Stimulated activated CD4-positive, alpha-beta T cell treated with anti-CD3 and anti-CD28 coated beads, Interleukin-4, amount 100 ng/mL, for 24 hours (primary cell): ENCODE measurements at places on chromosomes 5 and 9.

DNA sequence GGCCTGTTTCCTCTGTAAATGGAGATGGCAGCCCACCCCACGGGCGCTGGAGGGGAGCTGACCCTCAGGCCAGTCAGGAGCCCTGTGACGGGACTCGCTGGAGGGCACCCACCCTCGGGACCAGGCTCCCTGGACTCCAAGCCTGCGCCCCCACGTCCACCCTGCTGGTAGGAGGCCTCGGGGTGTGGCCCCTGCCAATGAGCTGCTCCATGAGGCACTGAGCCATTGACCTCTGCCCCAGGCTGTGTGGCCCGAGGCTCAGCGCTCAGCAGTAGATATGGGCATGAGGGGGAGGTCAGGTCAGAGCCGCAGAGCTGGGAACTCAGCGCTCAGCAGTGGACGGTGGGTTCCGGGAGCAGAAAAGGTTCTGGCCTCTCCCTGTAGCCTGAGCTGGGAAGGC lies 52.3 kb upstream of the EGFL7 start:
- DNase-seq: no peak

DNA sequence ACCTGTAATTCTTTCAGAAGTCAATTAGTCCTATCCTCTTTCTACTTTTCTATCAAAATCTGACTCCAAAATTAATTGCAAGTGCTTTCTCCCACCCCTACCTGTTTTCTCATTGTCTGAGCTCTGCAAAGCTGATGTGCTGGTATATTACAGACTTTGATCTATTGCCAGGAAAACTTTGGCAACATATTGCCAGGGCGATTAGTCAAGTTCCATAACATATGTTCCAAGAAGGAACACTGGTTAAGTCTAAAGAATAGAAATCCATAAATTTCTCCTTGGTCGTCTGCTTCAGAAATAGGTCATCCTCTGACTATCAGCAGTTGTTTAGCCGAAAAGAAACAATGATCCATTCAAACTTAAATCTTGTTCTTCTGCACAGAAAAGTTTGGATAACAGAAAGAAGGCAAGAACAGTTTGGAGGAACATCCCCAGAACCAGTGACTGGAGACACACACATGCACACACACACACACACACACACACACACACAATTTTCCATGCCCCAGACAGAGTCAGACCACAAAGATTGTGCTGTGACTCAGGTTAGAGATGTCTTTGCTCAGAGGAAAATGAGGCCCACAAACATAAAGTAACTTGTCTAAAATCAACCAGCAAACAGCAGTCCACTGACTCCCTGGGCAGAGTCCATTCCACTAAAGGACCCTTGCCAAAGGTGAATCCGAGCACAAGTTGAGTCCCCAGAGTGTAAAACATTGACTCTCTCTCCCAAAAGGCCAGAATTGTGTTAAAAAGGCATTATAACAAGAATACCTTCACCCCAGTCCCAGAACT lies 202.1 kb downstream of the DEPDC1B start:
- DNase-seq: no peak

DNA sequence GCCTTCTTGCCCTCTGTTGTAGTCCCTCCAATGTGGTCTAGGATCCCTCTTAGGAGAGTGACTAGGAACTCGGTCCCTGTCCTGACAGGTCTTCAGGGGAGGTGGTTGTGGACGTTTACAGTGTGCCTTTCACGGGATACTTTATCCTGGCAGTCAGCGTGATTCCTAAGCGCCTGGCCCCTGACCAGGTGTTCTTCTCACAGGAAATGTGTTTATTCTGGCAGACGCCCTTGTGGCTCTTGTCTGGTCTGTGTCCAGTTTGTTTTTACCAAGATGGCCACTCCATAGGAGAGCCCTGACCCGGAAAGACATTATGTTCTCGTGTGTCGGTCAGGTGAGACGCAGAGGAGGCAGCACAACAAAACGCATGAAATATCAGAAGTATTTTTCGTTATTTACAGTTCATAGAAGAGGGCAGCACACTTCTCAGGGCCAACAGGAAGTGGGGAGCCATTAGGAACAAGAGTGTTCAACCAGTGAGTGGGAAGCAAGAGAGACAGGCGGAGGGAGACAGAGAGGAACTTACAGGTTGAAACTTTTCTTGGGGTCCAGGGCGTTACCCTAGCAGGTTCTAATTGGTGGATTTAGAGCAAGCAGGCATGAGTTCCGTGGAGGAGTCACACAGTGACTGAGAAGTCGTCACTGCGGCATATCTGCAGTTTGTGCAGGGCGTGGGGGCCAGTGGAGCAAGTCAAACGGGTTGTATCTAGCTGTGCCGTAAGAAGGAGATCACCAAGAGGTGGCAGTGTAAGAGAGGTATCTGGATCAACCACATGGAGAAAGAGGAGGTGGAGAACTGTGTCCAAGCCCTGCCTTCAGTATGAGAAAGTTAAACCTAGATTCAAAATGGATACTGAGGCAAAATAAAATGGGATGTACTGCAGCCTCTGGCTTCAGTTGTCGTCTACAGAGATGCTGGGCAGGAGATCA lies 412.9 kb downstream of the ZSWIM6 start:
- no peak for DNase-seq

DNA sequence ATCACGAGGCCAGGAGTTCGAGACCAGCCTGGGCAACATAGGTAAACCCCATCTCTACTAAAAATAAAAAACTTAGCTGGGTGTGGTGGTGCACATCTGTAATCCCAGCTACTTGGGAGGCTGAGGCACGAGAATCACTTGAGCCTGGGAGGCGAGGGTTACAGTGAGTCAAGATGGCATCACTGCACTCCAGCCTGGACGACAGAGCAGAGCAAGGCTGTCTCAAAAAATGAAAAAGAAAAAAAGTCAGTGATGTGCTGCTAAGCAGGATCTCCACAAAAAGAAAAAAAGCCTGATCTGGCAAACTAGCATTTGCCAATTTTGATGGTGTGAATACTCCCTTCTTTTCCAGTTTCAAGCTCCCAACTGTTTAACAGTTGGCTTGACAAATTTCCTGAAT lies 21.9 kb downstream of the F2R start:
- no peak for DNase-seq

DNA sequence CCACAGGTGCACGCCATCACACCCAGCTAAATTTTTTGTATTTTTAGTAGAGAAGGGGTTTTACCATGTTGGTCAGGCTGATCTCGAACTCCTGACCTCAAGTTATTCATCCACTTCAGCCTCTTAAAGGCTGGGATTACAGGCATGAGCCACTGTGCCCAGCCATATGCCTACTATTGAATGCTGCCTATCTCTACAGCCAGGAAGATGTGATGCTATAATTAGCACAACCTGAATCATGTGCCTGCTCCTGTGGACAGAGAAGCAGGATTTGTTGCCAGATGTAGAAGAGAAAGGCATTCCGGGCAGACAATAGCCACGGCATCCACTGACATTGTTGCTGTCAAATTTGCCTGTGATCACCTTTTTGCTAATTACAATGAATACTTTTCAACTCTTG lies 24.4 kb upstream of the MLLT3 start:
- DNase-seq: no peak

DNA sequence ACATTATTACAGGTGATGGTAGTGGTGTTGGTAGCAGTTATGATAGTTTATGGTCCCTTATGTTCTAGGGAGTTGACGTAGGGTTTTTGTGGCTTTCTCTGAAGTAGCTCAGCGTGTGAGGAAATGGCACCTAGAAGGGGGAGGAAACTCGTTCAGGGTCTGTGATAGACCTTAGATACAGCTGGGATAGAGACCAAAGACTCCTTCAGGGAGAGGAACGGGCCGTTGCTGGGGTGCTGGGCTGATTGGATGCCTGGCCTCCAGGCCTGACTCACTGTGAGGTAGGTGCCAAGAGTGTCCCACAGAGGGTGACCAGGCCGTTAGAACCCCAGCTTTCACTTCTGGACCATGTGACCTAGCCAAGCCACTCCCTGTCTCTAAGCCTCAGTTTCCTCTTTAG lies 96.6 kb downstream of the DAB2IP start:
- DNase-seq: no peak
